Hepatocyte (in vitro differentiated cells): ENCODE measurements at places on chromosomes 3 and 15. TPM values are rescaled to one million over a fixed set of nuclear protein-coding genes. Genes with fewer than 3 reads are reported as not detected.

DNA sequence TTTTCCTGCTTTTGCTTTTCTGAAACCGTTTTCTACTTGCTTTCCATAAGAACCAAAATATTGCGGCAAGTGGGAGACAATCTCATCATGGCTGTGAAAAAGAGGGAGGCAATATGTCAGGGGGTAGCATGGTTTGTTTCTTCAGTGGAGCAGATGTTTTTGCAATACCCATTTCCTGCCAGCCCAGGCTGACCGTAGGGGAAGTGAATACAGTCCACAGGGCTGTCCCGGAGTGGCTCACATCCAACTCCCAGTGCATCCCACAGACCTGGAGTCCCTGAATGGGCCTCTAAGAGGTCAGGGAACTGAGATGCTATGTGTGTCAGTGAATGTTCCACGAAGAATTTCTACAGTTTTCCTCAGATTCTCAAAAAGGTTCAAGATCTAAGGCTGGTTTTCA, 69.6 kb downstream of the EPHB1 start:
- DNase-seq: no peak

DNA sequence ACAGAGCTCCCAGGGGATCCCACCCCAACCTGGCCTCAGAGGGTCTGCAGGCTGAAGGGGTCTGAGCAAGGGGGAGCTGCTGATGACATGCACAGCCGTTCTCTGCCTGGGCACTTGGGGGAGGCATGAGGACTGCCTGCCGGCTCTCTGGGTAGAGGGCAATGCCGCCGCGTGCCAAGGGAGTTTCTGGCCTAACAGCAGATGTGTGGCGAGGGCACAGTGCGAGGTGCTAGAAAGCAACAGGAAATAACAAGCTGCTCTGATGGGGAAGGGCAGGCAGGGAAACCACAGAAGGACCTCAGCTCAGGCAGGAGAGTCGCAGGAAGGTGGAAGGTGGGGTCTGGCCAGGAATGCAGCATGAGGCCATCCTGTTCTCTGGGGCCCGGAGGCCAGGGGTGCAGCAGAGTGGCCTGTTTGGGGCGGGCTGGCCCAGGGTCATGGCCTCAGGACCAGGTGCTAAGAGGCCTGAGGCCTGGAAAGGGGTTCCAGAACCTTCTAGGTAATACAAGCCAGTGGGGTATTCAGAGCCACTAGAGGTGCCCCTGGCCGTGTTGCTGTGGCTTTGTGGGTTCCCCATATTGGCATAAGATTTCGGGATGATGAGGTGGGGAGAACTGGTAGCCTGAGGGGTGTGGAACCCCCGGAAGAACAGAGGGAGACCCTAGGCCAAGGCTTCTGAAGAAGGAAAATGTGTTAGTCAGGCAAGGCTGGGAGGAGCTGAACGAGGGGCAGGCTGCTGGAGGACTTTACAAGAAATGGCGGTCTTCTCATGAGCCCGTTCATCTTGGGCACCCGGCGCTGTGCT, 41.2 kb downstream of the RGMA start:
- DNase-seq: no peak

Gene C3orf62
- 2.8 and 3.3 TPM in 2 replicates for polyA plus RNA-seq

DNA sequence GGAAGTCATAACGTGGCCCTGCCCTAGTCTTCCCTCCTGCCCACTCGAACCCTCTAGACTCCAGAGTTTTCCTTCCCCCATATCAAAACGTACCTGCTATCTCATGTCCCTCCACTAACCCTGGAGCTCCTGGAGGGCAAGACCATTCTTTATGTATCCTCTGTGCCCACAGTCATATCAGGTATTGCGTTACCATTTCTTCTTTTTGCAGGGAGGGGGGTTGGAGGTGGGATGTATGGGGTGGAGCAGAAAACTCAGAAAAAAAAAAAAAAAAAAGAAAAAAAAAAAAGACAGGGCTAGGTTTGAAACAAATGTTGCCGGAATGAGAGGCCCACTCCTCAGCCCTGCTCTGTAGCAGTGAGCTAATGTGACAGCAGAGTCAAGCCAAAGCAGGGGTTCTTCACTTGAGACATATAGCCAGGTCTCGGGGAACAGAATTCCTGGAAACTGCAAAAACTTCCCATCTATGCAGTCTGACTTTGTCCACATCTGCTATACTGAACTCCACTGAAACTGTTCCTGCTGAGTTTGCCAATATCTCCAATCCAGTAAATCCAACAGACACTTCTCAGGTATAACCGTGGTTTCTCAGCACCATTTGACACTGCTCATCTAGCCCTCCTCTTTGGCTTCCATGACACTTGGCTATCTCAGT, 31.1 kb downstream of the PARP16 start:
- DNase-seq: no peak

Gene MEX3B
- polyA plus RNA-seq: 2.6 and 4.8 TPM in 2 replicates

Gene MDFIC2
- polyA plus RNA-seq: not detected in 2 replicates

DNA sequence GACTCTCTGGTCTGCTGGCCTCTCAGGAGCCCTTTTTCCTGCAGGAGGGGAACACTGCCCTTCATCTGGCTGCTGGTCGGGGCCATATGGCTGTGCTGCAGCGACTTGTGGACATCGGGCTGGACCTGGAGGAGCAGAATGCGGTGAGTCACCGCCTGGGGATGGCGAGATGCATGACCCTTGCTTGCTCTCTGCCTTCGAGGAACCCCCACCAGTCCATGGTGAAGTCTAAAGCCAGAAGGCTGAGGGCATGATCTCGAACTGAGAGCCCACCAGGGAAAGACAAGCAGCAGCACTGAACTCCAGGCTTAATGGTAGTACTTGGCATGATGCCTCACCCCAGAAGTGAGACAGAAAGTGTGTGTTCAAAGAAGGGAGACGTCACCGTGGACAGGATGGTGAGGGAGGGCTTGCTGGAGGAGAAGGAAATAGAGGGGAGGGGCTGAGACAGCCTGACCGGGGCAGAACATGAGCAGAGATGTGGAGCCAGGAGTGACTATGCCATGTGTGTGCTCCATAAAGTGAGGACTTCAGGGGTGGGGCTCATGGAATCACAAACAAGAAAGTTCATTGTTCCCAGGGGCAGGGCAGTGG, 19.2 kb downstream of the ANKDD1A start:
- no peak for DNase-seq

Gene CHRNB4
- polyA plus RNA-seq: 0.48 TPM in 1 of 2 replicates, not detected in the other

Gene FAN1
- polyA plus RNA-seq: 8.3 and 10.4 TPM in 2 replicates

- no peak for DNase-seq
Measured at GRCh38 chr3:175005881-175006280, 146.7 kb downstream of the NAALADL2 start.
